Motor neuron (in vitro differentiated cells): ENCODE measurements at places on chromosomes 3 and 15. TPM values are rescaled to one million over a fixed set of nuclear protein-coding genes. Genes with fewer than 3 reads are reported as not detected.
A peak's percentile ranks its signal among the peaks of the same experiment; 100 is the strongest.

Gene LSAMP
- total RNA-seq = 45.4 and 45.7 TPM in 2 replicates

DNA sequence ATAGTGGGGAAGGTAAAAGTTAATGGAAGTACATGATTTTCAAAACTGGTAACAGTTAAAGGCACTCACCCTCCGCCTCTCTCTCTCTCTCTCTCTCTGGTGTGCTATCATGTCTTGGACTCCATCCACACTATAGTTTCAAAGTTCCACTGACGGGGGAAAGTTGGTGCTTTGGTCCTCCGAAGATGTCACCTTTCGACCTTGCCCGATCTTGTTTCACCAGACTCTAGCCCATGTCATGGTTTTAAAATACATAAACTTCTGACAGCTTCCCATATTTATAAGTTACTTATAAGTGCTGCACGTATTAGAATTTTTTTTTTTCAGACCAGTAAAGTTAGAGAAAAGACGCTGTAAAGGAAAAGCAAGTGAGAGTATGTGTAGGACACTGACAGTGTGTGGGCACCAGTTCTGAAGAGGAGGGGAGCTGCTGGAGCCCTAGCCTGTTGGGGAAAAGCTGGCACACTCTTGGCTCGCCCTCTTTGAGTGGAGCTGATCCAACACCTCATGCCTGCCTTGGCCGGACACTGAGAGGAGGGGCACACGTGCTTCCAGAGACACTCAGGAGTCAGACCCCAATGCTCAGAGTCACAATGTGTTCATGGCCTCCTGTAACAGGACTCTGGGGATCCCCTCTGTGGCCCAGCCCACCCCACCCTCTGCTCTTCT, 200.5 kb upstream of the TPM1 start:
- ATAC-seq = no peak

DNA sequence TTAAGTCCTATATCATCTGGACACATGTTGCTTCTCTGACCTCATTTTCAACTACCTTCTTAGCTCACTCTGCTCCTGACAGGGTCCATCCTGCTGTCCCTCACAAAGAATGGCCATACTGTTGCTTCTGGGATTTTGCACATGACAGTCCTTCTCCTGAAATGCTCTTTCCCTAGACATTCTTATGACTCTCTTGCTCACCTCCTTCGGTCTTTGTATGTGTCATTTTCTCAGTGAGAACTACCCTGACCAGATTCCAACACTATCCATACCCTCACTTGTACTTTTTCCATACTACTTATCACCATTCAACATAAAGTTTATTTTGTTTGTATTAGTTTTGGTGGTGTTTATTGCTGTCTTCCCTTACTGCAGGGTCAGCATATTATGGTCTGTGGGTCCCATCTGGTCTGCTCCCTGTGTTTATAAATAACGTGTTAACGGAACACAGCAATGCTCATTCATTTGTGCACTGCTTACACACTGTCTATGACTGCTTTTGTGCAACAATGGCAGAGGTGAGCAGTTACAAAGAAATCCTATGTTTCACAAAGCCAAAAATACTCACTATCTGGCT, 159.5 kb downstream of the SPATA16 start:
- no peak for ATAC-seq

DNA sequence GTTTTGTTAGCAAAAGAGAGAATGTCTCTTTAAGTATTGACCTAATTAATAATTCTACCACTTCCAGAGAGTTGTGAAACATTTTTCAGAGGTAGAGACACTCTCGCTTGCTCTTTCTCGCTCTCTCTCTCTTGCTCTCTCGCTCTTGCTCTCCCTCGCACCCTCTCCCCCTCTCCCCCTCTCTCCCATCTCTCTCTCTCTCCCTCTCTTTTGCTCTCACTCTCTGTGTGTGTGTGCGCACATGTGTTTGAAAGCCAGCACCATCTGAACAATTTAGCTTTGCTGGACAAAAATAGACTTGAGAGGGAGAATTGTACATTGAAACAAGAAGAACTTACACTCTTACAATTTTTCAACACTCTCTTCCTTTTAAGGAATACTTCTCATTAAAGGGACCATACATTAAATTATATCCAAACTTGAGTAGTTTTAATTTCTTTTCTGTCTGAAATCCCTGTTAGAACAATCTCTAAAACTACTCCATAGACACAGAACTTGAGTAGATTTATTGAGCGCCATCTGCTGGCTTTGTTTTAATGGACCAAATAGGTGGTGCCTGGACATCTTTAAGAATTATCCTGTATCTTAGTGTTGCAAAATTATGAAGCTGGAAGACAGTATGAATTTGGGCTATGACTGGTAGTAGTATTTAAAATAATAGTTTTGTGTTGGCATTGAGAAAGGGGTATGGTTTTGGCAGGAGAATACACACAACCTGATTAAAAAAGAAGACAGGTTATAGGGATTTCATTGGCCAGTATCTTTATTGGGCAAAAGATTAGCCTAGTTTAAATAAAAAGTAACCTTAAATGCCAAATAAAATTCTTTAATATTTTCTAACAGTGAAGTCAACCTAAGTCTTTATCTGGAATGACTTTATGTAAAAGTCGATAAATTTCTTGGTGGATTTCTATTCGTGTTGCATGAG, 124.6 kb downstream of the AKAP13 start:
- ATAC-seq = peak; percentile 57

DNA sequence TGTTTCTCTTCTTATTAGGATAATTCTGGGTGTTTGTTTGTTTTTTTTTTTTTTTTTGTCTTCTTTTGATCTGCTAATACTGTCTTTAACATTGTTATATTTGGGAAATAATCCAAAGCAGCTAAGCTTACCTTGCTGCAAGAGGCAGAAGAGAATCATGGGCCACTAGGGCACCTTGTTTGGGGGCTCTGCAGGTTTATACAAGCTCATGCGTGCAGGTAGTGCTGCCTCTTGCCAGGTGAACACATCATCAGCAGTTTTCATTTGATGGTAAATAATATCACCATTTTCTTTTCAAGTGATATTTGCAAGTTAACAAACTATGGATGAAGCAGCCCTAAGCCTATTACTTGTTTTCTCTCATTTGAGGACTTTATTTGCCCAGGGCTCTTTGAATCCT, 37.9 kb downstream of the MAP3K13 start:
- no peak for ATAC-seq

- no peak for ATAC-seq
These were observed 887.3 kb downstream of the NTRK3 start for GRCh38 chr15:87369269-87369668.

- ATAC-seq = no peak
These were observed 23.3 kb downstream of the LARP6 start for GRCh38 chr15:70830615-70831014.

DNA sequence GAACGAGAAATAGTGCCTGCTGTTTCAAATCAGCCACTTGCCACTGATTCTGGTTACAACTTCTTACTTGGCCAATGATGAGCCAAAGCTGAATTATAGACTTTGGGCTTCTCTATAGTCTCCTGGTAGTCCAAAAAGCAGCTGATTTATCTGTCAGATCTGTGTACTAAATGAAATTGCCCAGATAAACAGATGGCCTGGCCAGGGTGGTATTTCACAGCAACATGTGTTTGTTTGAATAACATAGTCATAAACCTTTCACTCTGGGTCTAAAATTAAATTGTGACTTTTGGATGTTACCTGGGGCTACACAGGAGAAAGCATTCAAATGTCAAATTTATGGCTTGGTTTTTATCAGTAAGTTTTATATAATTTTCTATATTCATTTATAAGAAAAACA, 147.0 kb downstream of the NECTIN3 start:
- ATAC-seq = no peak

DNA sequence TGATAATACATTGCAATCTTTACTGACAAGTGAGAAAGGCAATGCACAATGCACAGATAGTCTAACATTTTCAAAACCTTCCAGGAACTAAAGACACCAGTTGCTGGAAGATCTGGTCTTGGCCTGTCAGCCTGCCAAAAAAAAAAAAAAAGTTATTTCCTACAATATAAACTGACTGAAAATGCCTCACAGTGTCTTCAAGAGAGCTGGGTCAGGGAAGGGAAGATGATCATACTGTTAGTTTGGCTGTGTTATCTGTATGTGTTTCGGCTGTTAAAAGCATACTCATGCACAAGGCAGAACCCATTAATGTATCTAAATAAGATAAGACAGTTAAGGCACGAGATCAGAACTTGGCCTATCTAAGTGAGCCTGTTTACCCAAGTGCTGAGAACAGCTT, 673.4 kb downstream of the MECOM start:
- no peak for ATAC-seq

- no peak for ATAC-seq
These were observed 91.8 kb downstream of the TOP2B start for GRCh38 chr3:25572919-25573385.

DNA sequence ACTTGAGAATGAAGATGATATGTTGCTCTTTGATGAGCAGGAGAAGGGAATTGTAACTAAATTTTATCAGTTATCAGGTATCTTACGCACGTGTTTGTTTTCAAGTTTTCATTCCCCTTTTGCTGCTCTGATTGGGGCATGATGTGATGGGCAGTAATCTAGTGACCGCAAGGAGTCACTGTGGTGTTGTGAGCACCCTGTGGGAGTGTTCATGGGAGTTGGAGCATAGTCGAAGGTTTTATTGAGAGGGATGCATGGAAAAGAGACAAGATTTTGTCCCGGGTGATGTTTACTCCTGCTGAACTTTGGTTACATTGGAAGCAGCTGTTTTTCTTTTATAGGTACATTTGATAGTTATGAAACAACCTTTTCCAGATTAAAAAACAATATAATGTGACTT, 2.1 kb downstream of the FAN1 start:
- ATAC-seq = no peak

Gene LYZL4
- not detected in 2 replicates for total RNA-seq

Gene PAQR5
- total RNA-seq = 0.78 and 1.1 TPM in 2 replicates

DNA sequence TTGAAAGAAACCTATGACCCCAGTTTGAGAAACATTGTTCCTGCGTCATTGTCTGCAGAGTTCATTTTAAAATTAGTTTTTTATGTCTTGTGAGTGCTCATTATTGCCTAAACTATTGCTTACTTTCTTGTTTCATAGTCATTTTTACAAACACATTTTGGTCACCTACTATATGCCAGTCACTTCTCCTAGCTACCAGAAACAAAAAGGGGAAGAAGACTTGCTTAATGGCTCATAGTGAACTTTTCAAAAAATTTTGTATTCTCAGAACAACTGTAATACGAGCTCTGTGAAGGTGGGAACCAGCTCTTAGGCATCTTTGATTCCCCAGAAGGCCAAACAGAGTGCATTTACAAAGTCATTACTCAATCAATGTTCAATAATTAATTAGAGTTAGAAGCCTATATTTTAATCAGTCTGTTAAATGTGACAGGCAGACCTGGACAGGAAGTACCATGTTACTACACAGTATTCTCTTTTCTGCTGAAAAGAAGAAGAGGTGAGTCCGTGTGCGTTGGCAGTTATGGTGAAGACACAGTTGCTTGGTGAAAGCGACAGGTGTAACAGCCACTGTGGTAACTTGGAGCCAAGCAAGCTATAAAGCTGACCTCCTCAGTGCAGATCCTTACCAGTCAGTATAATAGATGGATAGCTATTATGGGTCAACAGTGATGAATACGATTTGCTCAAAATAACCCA, 46.6 kb downstream of the DPPA2 start:
- no peak for ATAC-seq

GRCh38 chr3:18127859-18128681, 297.1 kb downstream of the SATB1 start:
- ATAC-seq = no peak

GRCh38 chr3:160044121-160044520, 55.5 kb downstream of the IL12A start:
- no peak for ATAC-seq

Gene GHSR
- not detected in 2 replicates for total RNA-seq

GRCh38 chr3:71029770-71030169, 553.8 kb downstream of the FOXP1 start:
- no peak for ATAC-seq

Gene LMOD3
- 0.62 and 0.68 TPM in 2 replicates for total RNA-seq

GRCh38 chr3:100155128-100155527, 40.8 kb upstream of the FILIP1L start:
- ATAC-seq = no peak

Gene PROS1
- 10.1 and 12.8 TPM in 2 replicates for total RNA-seq

GRCh38 chr15:31858026-31858425, 172.3 kb upstream of the CHRNA7 start:
- no peak for ATAC-seq

DNA sequence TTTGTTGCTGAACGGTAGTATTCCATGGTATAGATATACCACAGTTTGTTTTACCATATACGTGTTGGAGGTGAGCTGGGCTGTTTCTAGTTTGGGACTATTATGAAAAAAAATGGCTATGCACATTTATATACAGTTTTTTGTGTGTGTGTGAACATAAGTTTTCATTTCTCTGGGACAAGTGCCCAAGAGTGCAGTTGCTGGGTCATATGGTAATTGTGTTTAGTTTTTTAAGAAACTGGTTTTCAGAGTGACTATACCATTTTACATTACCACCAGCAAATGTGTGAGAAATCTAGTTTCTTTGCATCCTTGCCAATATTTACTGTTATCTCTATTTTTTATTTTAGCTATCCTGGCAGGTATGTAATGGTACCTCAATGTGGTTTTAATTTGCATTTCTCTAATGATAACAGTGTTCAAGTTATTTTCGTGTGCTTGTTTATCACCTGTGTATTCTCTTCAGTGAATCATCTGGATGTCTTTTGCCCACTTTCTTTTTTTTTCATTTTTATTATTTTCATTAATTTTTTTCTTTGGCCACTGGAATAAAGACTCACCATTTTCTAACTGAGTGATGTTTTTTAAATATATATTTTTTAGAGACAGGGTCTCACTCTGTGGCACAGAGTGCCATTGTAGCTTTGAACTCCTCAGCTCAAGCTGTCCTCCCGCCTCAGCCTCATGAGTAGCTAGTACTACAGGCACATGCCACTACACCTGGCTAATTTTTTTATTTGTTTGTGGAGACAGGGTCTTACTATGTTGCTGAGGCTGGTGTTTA, 75.3 kb downstream of the ZNF609 start:
- ATAC-seq = no peak

- ATAC-seq = no peak
These were observed 8.5 kb downstream of the NR1I2 start for GRCh38 chr3:119790369-119790768.

Gene ZNF860
- total RNA-seq = 0.85 and 1.0 TPM in 2 replicates

DNA sequence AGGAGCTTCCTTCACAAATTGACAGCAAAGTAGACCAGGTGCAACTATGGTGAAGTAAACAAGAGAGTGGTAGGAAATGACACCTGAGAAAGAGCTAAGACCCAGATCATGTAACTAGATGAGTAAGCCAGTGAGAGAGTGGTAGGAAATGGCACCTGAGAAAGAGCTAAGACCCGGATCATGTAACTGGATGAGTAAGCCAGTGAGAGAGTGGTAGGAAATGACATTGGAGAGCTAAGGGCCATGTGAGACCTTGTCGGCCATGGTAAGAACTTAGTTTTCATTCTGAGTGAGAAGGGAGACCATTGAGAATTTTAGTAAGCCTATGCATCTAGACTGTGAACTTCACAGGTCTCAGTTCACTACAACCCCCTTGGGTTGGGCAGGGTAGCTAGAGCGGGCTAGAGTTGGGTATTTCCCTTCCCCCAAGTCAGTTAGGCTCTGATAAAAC, 5.4 kb upstream of the SENP7 start:
- no peak for ATAC-seq

GRCh38 chr3:104584682-104585081, 782.0 kb upstream of the ALCAM start:
- ATAC-seq = no peak

- ATAC-seq = no peak
These were observed 129.8 kb downstream of the CACNA1D start for GRCh38 chr3:53624061-53624857.

Gene ANKRD28
- 16.2 and 19.2 TPM in 2 replicates for total RNA-seq

- ATAC-seq = no peak
These were observed 32.5 kb downstream of the CDCP1 start for GRCh38 chr3:45113625-45114050.
